ENCODE measurements at places on chromosomes 11 and 22.

DNA sequence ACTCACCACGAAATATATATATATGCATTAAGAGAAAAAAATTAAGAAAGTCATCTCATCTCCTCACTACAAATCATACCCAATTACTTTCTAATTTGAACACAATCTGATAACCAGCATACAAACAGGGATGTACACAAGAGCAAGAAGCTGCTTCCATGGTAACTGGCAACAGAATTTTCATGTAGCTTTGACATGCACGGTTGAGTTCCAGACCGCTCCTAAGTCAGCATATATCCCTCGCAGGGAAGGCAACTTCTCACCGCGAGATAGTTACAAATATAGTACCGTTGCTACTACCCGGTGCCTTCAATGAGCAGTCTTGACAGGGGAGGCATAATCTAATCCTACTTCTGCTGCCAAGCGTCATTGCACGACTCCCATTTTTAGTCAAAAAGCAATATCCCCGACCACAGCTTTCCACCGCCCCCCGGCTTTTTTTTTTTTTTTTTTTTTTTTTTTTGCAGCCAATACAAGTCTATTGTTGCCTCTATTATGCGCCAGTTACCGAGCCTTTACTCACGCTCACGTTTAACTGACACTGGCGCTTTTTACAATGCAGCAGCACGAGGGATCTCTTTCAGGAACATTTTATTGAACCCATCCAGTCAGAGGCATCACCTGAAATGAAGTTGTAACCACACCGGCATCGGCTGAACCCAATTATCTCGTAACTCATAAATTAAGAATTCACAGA is 2.2 kb downstream of the CADM1 start:
- no peak for DNase-seq

GRCh38 chr22:29541845-29542244 is 11.7 kb downstream of the THOC5 start:
- DNase-seq = no peak

GRCh38 chr22:16828876-16829275 is 3.7 kb upstream of the XKR3 start:
- DNase-seq = no peak

GRCh38 chr11:60863550-60864521 is 3.5 kb upstream of the ZP1 start:
- no peak for DNase-seq

DNA sequence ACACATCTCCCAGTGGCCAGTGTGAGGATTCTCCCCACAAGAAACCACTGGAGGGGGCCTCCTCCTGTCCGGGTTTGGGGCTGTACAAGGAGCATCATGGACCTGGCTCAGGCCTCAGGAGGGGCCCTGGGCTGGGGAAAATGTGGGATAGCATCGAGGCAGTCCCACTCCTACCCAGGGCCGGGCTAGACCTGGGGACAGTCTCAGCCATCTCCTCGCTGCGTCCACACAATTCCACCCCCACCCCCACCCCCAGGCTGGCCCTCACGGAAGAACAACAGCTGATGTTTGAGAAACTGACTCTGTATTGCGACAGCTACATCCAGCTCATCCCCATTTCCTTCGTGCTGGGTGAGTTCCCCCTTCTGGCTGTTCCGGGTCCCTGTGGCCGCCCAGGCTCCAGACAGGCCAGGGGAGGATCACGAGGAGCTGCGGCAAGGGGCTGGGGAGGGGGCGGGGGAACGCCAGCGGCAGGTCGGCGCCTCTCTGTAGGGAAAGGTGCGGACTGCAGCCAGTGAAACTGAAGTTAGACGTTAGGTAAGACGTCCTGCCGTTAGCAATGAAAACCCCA is 4.8 kb downstream of the BEST1 start:
- DNase-seq = no peak
